ENCODE measurements at places on chromosomes 11 and 22.

GRCh38 chr11:62443390-62444235 is 24.8 kb downstream of the SCGB1A1 start:
- DNase-seq = no peak

GRCh38 chr11:117998664-117999353 is 12.6 kb downstream of the IL10RA start:
- no peak for DNase-seq

GRCh38 chr11:74729397-74729796 is 1.8 kb downstream of the CHRDL2 start:
- no peak for DNase-seq

DNA sequence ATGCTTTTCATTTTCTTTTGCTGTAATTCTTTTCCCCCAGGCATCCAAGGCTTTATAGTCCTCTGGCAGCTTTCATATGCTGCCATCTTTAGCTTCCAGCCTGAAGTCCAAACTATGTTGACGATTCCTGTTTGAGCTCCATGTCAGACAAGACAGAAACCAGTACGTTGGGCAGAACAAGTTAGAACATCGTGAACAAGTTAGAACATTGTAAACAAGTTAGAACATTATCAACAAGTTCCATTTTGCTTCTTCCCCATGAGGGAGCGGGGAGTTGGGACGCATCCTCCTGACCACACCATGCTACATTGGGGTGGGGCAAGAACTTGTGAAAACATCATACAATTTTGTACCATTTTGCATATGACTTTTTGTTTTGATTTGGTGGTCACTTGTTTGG is 23.9 kb downstream of the GLB1L2 start:
- no peak for DNase-seq

- DNase-seq = no peak
These were observed 59.4 kb upstream of the TOP3B start for GRCh38 chr22:22042009-22042408.

GRCh38 chr11:34731603-34732002 is 110.7 kb downstream of the EHF start:
- no peak for DNase-seq

DNA sequence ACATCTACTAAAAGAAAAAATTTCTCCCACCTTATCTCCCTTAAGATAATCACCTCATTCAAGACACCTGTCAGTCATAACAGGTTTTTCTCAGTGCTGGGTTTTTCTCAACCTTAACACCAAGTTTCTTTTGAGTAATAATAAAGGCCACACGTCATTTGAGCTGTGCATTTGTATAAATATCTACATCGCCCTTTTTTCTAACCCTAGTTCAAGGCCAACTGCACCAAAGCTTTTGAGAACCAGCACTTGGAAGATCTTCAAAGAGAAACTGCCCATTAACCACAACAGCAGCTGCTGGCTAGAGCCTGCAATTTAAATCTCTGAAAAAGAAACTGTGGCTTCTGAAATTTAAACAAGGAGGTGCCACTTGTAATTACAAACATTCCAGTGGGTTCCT is 6.9 kb downstream of the CADM1 start:
- DNase-seq = peak; percentile 76

- peak; percentile 24 for DNase-seq
These were observed 2.1 kb downstream of the RTN3 start for GRCh38 chr11:63683133-63683991.

DNA sequence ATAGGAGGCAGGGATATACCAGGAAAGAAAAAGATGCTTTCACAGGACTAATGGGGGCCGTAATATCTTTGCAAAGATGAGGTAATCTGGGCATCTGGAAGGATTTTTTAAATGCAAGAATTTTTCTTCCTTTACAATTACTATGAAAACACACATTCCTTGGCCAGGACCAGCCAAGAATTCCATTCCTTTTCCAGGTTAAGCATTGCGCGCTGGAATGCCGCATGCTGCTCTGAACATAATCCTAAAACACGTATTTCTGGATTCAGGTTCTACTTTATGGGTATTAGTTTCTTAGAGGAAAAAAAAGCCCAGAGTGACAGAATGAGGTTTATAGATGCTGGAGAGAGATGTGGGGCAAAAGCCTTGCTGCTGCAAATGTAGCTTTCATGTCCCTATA is 99.4 kb upstream of the SORL1-AS1 start:
- no peak for DNase-seq

DNA sequence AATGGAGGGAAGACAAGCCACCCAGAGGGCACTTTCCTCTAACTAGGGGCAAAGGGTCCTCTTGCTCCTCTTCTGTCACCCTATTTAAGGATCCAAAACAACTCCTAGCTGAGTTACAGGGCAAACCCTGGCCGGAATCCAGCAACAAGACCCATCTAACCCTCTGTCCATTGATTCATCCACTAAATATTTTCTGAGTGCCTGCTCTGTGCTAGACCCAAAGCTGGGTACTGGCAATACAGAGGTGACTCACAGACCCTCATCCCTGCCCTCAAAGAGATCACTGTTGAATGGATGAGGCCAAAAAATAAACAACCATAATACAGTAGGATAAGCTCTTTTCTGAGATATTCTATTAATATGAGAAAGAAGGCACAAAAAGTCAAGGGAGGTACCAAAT is 4.3 kb upstream of the GALNT18 start:
- DNase-seq = no peak

- DNase-seq = no peak
These were observed 18.0 kb downstream of the CNTF start for GRCh38 chr11:58640386-58641023.

GRCh38 chr22:37907036-37907954 is 1.2 kb downstream of the MICALL1 start:
- DNase-seq = no peak
